ENCODE measurements at places on chromosomes 7 and 10.
A peak's percentile ranks its signal among the peaks of the same experiment; 100 is the strongest.

DNA sequence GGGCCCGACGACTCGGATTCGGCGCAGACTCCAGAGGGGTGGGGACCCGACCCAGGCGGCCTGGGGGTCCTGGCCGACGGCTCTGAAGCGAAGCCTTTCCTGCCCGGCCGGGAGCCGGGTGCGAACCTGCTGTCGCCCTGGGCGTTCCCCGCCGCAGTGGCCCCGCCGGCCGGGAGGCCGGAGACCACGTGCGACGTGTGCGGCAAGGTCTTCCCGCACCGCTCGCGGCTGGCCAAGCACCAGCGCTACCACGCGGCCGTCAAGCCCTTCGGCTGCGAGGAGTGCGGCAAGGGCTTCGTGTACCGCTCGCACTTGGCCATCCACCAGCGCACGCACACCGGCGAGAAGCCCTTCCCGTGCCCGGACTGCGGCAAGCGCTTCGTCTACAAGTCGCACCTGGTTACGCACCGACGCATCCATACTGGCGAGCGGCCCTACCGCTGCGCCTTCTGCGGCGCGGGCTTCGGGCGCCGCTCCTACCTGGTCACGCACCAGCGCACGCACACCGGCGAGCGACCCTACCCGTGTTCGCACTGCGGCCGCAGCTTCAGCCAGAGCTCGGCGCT, 15.4 kb downstream of the ZNF316 start:
- DNase-seq, result no peak

DNA sequence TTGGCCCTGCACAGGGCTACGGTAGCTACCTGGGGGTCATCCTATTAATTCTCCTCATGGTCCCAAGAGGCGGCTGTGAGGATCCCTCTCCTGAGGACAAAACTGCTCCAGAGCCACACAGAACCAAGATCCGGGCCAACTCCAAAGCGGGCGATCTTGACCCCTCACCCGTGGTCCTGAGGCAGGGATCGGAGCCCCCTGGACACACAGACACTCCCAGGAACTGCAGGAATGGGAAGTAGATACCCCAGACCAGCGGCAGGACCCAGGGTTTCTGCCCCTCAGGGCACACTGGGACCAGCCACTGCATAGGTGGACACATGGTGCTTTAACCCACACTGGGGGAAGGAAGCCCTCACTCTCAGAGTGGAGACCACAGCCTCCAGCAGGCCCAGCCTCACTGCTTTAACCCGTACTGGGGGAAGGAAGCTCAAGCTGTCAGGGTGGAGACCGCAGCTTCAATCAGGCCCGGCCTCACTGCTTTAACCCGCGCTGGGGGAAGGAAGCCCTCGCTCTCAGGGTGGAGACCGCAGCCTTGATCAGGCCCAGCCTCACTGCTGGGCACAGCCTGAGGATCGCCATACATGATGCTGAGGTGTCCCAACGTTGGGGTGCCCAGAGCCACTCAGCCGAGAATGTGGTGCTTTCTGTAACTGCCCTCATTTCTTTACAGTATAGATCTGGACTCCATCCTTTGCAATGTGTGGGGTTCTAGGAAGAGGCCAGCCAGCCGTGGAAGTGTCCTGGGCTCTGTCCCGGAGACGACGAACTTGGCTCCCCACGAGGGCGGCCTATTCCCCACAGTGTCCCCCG, 60.1 kb downstream of the DIP2C start:
- DNase-seq, result no peak

DNA sequence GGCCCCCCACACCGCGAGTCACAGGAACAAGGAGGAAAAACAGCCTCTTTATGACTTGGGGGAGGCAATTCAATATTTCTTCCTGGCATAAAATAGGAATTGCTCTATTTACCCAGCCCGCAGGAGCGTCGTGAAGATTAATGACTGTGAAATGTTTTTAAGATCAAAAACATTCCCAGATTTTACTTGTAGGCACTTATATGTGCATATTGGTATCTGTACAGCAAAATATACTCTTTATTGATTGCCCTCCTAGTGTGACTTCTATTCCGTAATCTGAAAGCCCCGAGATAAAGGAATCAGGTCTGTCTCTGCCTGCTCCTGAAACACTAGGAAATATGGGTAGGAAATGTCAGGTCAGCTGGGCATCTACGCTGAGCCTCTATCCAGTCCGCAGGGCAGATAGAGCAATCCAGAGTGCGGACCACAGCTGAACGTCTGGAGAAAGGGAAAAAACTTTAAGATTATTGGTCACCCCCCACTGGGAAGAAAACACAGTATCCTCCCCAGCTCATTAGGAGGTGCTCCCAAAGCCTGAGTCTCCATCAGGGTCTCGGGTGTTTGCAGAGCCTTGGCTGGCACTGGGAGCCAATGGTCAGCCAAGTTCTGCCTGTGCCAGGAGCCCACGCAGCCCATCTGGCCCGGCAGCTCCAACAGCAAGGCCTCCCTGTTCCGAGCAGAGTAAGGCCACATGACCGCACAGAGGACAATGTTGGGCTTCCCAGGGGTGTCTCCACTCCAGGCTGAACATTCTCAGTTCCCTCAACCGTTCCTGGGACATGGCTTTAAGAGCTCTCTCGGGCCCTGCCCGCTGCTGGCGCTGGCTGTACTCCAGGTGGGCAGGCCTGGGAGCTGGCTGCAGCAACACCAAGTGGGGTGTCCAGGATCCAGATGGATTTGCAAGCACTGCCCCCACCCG, 7.7 kb downstream of the CTBP2 start:
- peak; percentile 56 for DNase-seq

- DNase-seq, result peak; percentile 14
These were observed 10.7 kb downstream of the BTBD16 start for GRCh38 chr10:122281751-122282150.

DNA sequence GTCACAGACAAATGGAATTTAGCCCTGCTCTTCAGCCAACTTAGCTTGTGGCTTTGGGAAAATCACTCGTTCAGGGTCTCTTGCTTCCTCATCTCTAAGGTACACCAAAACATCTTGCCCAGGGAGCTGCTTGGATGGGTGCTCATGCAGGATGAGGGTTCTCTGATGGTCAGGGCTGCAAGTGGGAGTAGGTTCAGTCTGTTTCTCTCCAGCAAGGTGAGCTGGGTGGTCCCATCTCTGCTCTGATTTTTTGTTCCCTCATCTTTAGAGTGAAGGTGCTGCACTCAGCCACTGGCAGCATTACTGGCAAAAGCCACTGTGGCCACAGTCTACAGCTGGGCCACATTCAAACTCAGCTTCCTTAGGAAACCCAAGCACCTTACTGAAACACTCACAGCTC, 149.9 kb upstream of the GPR26 start:
- DNase-seq, result no peak

All from H9 (cell line).